Stimulated activated CD4-positive, alpha-beta T cell treated with anti-CD3 and anti-CD28 coated beads, Interleukin-1b, Interleukin-23, amount 100 ng/mL, for 24 hours (primary cell): ENCODE measurements at places on chromosomes 16 and 17.

GRCh38 chr16:30527635-30528178, 1.3 kb upstream of the ZNF768 start:
- no peak for DNase-seq

DNA sequence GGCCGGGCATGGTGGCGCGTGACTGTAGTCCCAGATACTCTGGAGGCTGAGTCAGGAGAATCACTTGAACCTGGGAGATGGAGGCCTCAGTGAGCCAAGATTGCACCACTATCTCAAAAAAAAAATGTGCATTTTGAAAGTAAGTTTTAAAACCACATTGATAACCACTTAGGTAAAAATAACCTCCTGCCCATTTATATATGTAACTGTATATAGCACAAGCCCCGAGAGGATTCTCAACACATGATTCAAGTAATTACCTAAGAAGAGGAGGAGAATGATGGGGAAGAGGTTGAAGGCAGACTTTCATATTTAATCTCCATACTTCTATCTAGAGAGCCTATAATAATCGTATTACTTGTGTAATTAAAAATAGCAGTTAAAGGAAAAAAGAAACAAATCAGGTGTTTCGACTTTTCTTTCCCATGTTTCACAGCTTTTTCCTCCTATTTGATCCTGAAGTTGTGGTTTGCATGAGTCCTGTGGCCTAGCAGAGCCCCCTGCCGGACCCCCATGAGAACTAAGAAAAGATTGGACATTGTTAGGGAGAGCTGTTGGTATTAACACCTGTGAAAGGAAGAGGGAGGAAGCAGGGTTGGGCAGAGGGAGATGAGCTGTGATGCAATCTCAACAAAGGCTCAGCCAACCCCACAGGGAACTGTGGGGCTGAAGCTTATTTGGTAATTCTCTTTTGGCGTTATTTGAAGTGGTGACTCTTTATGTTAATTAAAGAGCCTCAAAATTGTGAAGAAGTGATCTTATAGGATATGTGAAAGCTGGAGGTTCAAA, 22.1 kb downstream of the PMFBP1 start:
- no peak for DNase-seq

GRCh38 chr16:77500286-77500598, 65.4 kb upstream of the ADAMTS18 start:
- DNase-seq = no peak

DNA sequence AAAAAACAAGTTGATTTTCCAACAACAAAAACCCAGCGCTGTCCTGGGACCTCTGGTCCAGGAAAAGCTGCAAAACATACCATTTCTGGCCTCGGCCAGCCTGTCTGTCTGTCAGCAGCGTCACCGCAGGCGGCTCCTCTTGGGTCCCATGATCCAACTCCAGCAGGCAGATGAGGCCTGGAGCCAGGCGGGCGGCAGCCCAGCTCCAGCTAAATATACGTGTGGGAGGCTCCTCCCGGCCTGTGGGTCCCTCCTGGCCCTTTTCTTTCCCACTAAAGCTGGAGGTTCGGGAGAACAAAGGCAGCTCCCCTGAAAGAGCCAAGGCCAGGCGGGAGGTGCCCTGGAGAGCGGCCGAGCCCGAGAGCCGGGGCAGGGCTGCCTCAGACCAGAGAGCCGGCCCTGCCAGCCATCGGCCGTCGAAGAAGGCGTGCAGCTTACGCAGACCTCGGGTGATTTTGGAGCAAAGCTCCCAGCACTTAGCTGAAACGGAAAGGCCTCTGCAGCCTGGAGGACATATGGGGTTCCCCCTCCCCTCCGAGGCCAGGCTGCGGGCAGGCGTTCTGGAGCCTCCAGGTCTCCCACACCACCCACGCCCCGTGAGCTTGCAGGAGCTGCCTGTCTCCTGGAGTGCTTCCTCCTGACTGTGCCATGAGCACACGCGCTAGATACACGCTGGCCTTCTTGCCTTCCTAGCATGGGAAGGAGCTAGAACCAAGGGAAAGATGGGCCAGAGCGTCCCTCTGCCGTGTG, 19.9 kb upstream of the JPH3 start:
- no peak for DNase-seq

- no peak for DNase-seq
These were observed 236.1 kb downstream of the GRIN2A start for GRCh38 chr16:9946022-9946720.

- no peak for DNase-seq
These were observed 79.9 kb upstream of the LGALS9 start for GRCh38 chr17:27550974-27551505.

- no peak for DNase-seq
These were observed 2.6 kb upstream of the SRL start for GRCh38 chr16:4244254-4245076.

- DNase-seq = no peak
These were observed 9.8 kb downstream of the OTOP3 start for GRCh38 chr17:74945543-74945942.

DNA sequence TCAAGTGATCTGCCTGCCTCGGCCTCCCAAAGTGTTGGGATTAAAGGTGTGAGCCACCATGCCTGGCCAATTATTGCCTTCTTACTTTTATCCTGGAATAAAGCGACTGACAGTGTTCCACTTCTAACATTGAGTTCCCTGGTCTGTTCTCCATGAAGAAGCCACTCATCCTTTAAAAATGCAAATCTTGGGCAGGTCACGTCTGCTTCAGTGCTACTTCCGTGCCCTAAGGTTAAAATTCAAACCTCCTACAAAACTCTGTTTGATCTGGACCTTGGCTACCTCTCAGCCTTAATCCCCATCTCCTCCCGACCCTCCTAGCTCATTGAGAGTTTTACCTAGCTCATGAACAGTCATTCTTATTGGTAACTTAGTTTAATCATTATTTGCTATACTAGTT, 9.6 kb upstream of the SHISA9 start:
- DNase-seq = no peak

GRCh38 chr16:16075488-16076422, 126.3 kb downstream of the ABCC1 start:
- no peak for DNase-seq

- DNase-seq = no peak
These were observed 265.3 kb upstream of the HSBP1 start for GRCh38 chr16:83542491-83542890.

DNA sequence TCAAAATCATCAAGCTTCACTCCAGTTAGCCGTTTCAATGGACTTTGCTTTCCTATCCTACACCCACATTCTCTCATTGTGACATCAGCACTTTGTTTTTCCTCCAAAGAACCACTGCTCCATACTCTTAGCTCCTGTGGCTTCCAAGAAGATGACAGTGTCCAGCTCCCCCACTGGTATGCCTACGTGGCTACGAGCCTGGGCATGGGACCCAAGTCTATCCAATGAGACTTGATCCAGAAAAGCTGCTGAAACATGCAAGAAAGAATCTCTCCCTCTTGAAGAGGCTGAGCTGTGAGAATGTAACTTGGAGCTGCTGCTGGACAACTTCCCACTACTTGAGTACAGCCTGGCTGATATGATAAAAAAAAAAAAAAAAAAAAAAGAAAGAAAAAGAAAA, 9.4 kb downstream of the TOX3 start:
- no peak for DNase-seq

- DNase-seq = no peak
These were observed 1.9 kb downstream of the PRR15L start for GRCh38 chr17:47955497-47956461.

DNA sequence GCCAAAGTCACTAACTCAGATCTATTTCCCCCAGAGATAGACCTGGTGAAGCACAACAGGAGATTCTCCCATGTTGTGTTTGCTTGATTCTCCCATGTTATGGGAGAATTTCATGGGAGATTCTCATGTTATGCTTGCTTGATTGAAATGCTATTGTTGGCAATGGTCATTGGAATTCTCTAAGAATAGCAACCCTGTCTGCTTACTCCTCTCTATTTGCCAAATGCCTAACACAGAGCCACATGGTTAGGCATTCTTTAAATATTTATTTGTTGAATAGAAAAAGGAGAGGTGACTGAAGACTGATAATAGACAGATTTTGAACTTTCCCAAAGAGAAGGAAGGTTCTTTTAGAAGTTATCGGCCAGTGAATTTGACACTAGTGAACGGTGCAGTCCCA, 111.5 kb upstream of the MPHOSPH6 start:
- DNase-seq = no peak

DNA sequence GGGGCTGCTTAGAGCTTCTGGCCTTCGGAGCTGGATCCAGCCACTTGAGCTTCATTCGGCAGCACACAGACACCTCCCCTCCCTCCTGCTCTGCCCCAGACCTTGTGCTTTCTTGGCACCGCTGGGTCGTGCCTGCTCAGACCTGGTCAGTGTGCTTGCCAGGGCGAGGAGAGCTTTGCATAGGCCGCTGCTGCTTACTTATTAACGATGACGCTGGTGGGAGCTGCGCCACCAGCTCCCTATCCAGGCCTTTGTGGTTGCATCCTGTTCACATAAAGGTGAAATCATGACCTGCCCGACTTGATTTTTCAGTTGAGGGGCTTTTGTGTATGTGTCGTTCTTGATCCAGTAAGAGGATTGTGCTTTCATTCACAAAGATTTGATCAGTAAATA, 101.1 kb downstream of the MSI2 start:
- DNase-seq = no peak

- DNase-seq = no peak
These were observed 21.3 kb upstream of the GAA start for GRCh38 chr17:80080081-80080480.

- DNase-seq = no peak
These were observed 33.0 kb upstream of the PMP22 start for GRCh38 chr17:15298176-15298575.

GRCh38 chr17:77422104-77422747, 281.5 kb downstream of the SEC14L1 start:
- DNase-seq = no peak

- DNase-seq = no peak
These were observed 45.1 kb upstream of the HNF1B start for GRCh38 chr17:37789771-37790541.

DNA sequence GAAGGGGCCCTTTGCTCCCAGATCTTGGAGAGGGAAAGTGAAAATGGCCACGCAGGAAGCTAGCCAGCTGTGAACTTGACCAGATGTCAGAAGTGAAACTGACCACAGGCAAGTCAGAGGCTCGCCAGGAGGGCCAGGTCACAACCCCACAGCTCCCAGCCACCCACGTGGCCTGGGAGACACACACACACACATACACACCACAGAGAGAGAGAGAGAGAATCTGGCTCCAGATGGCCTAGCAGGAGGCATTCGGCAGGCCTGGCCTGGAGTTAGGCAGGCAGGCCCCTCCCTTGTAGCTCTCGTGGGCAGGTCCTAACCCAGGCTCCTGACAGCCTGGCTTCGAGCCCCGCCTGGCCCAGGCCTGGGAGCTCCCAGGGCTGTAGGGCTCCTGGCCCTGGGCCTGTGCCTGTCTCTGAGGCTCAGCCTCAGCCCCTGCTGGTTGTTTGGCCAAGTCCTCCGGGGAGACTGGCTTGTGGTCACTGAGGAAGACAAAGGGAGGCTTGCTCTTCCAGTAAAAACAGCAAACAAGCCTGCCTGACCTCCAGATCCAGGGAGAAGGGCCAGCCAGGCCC, 20.2 kb downstream of the NGFR start:
- no peak for DNase-seq

DNA sequence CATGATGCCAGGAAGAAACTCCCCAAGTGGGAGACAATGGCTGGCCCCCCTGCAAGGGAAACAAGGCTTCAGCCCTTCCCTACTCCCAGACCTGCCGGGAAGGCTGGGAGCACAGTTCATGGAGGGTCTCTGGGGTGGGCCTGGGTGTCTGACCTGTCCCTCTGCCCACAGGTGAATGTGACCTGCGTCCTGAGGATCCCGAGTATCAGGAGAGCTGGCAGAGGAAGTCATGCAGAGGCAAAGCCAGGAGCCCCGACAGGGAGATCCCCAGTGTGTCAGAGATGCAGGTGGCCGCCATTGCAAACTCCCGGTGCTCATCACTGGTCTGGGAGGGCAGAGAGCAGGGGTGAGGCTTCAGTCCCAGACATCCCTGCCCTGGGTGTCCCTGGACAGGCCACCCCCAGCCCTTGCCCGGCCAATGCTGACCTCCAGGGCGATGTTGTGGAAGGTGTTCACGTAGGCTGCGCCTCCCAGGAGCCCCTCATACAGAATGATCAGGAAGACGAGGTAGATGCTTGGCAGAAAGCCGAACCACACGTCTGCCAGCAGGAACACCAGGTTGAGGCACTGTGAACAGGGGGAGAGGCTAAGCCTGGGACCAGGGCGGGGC, 5.3 kb upstream of the NPIPB7 start:
- DNase-seq = no peak

- no peak for DNase-seq
These were observed 6.7 kb downstream of the PMM2 start for GRCh38 chr16:8804313-8804712.

DNA sequence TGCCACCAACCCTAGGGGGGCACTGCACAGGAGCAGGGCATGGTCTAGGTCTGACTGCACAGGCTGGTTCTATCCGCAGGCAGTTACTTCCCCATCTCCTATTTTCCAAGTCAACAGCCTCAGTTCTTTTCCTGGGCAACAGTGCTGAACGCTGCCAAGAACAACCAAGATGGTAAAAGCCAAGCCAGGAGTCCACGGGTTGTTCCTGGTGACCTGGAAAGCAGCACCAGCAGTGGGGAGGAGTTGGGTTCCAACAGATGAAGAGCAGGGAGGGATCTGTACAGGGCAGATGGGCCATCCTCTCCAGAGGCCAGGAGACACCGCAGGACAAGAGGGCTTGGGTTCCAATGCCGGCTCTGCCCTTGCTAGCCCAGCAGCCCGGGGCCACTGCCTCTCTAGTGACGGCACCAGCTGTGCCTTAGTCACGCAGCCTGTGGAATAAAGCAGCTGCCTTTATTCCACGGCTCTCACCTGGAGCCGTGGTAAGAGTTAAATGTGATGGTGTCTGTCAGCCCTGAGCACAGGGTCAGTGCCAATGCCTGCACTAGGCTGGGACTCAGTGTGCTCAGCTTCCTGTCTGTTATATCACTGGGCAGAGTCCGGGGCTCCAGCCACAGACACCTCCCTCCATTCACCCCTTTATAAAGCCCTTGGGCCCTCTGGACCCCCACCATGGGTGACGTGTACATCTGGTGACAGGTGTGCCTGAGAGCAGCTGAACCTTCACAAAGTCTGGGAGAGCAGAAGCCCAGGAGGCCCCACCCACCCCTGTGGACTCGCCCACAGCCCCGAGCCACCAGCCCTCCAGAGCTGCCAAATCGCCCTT, 44.9 kb downstream of the MARF1 start:
- DNase-seq = no peak

DNA sequence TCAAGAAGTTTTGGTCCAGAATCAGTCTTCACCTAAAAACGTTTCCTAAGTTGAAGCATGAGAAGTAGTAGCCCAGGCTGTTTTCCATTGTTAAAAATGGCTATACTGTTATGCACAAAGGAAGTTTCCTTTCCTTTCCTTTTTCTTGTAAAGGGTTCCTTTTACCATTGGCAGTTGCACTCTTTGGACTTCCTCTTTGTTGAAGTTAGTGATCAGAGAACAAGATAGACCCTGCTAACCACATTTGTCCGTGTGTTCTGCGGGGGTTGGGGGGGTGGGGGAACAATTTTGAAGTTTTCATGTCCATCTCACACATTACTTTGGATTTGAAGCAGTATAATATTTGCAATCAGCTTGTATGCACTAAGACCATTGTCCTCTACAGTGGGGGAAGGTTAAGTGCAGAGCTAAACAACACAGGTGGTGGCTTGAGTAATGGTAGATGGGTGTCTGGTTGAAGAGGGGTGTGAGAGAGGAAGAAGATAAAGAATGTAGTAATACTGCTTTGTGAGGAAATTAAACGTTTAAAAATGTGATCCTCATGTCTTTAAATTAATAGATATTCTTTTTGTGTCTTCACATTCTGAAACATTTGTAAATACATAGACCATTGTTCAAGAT, 1.4 kb downstream of the LPCAT2 start:
- DNase-seq = no peak
